Activated CD4-positive, alpha-beta T cell treated with anti-CD3 and anti-CD28 coated beads, Interleukin-2, amount 50 U/mL, for 16 hours (primary cell): ENCODE measurements at places on chromosomes 11 and 22.

DNA sequence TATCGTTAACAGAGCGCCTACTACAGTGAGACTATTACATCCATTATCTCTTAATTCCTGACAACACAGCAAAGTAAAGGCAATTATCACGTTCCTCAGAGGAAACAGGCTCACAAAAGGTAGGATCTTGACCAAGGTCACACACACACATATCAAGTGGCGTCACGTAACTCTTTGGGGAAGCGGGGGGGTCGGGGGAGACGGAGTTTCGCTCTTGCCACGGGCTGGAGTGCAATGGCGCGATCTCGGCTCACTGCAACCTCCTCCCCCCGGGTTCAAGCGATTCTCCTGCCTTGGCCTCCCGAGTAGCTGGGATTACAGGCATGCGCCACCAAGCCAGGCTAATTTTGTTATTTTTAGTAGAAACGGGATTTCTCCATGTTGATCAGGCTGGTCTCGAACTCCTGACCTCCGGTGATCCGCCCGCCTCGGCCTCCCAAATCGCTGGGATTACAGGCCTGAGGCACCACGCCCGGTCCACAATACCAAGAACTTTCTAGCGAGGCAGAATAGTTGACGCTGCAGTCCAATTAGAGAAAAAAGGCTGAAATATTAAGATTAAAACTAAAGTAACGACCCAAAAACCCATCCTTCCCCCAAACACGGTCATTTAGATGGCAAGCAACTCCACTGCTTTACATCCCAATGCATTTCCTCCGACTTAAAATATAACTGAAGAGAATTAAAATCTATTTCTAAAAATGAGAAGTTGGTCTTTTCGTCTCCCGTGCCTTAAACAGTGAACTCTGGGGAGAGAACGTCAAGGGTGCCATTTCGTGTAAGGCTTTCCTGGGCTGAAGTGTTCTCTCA is 1.2 kb downstream of the DDX17 start:
- DNase-seq, result peak; percentile 67

- no peak for DNase-seq
Measured at GRCh38 chr11:124536520-124536919, 6.9 kb downstream of the OR8B12 start.

DNA sequence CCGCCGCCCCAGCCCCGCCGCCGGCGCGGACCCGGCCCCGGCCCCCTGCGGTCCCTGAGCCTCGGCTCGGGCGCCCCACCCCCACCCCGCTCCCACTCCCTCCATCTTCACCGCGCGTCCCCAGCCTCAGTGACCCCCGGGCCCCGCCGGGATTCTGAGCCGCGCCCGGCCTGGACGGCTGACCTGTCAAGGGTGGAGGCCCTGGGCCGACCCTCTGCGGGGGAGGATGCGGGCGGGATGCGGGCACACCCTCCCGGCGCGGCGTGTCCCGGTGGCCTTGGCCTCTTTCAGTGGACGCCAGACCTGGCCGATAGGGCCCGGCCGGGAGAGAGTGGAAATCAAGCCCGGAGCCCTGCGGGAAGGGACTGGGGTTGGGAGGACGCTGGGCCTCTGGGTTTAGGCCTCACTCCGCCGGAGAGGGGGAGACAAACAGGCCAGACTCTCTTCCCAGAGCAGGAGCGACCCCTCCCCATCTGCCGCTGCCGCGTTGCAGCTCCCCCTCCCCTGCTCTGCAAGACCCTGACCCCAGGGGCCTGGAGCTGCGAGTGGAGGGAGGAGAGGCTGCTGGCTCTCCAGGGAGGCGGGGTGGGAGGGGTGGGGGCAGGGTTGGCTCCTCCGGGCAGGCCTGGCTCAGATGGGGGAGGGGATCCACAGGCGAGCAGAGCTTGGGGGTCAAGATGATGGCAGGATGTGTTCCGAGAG is 525 bp downstream of the MAPK8IP2 start:
- no peak for DNase-seq

DNA sequence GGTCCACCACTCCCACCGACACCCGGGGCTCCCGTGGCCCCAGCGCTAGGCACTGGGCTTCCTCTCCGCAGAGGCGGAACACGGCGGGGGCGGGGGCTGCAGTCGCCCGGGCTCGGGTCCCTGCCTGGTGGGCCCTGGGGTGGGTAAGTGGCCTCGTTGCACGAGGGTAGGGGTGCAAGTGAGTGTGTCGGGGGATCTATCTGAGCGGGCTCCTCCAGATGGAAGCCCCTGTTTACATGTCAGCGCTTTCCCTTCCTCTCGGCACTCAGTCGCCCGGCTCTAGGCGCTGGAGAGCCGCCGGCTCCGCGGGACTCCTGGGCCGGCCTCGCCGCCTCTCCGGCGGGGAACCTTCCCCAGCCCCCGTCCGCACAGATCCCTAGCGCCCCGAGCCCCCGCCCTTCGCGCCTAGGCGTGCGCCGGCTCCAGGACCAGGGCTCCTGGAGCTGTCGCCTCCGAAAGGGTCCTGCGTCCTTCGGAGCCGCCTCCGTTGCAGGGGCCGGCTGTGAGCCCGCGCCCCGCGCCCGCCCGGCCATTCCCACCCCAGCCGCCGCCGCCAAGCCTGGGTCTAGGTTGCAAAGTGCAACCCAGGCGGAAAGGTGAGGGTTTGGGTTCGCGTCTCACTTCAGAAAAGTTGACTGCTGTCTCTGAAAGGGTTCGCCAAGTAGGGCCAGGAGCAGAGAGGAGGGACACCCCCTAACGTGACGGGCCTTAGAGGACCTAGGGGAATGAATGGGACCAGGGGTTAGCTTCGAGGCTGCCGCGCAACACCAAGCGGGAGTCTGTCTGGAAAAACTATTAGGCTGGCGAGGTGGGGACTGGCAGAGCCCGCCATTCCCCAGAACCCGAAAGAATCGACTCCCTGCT is 978 bp downstream of the FLI1 start:
- no peak for DNase-seq

- DNase-seq, result peak; percentile 38
Measured at GRCh38 chr22:46150655-46151477, 540 bp downstream of the PPARA start.

DNA sequence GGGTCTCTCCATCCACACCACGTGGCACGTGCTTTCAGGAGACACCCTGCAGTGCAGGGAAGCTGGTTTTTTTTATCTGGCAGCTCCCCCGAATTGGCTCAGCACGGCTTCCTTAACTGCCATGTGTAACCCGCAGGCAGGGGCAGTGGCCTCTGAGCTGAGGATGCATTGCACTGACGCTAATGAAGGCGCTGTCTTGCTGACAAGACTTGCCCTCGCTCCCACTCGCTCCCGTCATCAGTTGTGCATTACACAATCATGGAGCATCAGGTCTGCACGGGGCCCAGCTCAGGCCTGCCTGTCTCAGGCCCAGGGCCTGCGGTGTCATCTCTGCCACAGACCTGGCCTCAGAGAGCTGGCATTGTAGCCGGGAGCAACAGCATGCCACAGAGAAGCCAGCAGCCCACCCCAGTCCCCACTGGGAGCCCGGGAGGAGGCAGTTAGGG is 95.9 kb downstream of the ARHGAP8 start:
- DNase-seq, result no peak

- no peak for DNase-seq
Measured at GRCh38 chr22:32338757-32339156, 18.9 kb upstream of the RFPL3 start.

GRCh38 chr11:68387840-68388239 is 72.7 kb upstream of the PPP6R3 start:
- no peak for DNase-seq

DNA sequence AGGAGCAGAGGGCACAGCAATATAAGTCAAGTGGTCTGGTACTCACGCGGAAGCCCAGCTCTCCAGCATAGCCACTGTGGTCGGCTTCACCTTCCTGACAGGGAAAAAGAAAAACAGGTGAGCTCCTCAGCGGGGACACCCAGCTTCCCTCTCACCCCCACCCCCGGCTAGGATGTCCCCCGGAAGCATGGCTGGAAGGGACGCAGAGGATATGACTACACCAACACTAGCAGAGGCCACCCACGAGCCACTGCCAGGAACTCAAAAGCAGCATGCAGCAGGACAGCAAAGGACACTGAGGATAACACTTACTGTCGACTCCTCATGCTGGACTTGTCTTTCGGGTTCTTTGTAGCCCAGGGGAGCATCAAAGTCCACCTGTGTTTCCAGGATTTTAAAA is 9.0 kb upstream of the C22orf39 start:
- DNase-seq, result no peak

- DNase-seq, result no peak
Measured at GRCh38 chr11:87628957-87629356, 546.3 kb downstream of the RAB38 start.

DNA sequence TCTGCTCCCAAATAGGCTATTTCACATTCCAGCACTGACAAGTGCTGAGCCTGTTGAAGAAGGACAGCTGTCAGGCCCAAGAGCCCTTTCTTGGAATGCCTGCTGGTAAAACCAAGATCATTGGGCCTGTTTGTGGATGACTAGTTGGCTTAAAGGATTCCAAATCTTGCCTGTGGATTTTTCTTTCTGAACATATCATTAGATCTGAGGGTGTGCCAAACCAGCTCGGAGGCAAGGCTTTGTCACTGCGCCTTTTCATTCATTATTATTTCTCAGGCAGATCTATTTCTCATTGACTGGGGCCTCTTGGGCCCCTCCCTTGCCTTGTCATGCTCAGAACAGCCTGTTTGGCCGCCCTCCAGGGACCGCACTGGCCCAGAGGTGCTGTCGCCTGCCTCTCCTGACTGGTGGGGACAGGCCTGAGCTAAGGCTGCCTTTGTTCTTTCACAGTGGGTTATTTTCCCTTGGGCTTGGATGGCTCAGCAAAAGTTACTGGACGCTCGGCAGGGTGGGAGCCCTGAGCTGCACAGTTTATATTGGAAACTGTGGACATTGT is 222.7 kb upstream of the SESN3 start:
- DNase-seq, result no peak

DNA sequence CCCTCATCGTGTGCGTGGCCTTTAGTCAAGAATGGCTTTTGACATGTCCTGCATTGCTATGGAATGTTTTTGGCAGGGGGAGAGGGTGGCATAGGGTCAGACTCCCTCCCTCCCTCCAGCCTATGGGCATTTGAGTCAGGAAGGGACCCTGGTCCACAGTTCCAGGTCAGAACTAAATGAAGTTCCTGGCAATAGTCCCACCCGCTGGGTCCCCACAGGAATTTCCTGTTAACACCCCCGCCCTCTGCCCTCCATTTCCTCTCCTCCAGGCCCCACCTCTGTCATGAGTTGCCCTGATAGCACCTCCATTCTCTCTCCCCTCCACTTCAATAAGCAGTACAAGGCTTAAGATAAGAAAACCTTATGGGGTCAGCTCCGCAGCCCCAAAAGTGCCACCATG is 40.8 kb upstream of the LMO2 start:
- no peak for DNase-seq

GRCh38 chr11:43035086-43035485 is 276.7 kb upstream of the API5 start:
- no peak for DNase-seq

GRCh38 chr11:122175306-122175705 is 59.3 kb upstream of the BLID start:
- no peak for DNase-seq

GRCh38 chr11:40291741-40292140 is 1167.7 kb downstream of the LRRC4C start:
- DNase-seq, result no peak

DNA sequence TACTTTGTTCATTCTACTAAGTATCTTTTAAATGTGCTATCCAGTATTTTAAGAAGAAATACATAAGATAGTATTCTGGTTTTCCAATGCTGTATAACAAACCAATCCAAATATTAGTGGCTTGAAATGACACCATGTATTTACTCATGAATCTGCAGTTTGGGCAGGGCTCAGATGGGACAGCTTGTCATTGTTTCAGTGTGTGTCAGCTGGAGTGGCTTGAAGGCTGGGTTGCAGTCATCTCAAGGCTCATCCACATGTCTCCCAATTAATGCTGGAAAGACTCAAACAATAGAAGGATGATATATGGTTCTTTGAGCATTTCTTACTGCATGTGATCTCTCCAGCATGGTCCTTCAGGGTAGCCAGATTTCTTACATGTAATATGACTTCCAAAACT is 146.2 kb downstream of the ARHGAP42 start:
- no peak for DNase-seq

- no peak for DNase-seq
Measured at GRCh38 chr11:119907122-119907851, 178.3 kb upstream of the NECTIN1 start.

- no peak for DNase-seq
Measured at GRCh38 chr11:96506041-96506440, 116.2 kb downstream of the JRKL start.

GRCh38 chr22:21972293-21972779 is 10.3 kb downstream of the TOP3B start:
- DNase-seq, result peak; percentile 54

DNA sequence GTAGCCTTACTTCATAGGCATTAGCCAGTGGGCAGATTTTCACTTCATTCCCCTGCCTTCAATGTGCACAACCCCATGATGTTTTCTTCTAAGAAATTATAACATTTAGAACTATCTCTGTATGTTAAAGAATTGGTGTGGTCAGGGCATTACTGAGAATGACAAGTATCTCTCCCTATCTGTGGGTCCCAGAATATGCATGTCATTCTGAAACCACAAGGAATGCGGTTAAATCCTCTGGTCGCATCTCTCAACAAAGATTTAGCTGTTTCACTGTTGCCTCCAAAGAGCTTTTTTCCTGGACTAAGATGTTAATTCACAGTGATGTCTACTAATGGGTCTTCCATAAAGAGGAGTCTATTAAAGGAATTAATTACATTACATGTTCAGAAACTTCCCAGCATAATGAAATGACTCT is 62.7 kb downstream of the LIF start:
- DNase-seq, result peak; percentile 89

GRCh38 chr22:44965171-44965570 is 44.6 kb downstream of the PHF21B start:
- DNase-seq, result no peak

DNA sequence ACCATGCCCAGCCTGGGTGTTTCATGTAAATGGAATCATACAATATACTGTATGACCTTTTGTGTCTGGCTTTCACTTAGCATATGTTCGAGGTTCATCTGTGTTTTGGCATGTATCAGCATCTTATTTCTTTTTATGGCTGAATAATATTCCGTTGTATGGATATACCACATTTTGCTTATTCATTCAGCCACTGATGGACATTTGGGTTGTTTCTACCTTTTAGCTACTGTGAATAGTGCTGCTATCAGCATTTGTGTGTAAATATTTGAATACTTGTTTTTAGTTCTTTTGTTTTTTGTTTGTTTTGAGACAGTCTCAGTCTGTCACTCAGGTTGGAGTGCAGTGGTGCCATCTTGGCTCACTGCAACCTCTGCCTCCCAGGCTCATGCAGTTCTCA is 35.7 kb downstream of the KDM2A start:
- DNase-seq, result no peak

DNA sequence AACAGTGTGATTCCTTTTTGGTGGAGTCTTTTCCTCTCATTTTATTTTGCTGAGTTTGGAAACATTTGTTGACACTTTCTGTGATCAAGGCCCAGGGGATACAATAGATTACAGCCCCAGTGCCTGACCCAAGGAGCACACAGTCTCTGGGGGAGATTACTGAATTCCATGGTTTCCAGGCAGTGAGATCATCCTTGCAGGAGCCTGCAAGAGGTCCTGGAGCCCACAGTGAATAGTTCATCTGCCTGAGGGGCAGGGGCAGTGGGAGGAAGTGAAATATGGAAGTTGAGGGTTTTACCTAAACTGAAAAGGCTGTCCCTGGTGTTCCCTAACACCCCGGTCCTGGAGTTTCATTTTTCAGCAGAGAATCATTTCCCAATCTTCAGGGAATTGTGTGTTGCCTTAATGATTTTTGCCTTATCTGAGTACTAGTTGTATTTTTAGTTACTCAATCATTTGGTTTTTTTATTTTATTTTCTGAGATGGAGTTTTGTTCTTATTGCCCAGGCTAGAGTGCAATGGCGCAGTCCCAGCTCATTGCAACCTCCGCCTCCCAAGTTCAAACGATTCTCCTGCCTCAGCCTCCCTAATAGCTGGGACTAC is 7.7 kb downstream of the CCS start:
- no peak for DNase-seq

- DNase-seq, result no peak
Measured at GRCh38 chr11:102458548-102458947, 6.0 kb upstream of the TMEM123 start.
